ENCODE measurements at places on chromosomes 7 and 10. TPM values are rescaled to one million over a fixed set of nuclear protein-coding genes. Genes with fewer than 3 reads are reported as not detected.

DNA sequence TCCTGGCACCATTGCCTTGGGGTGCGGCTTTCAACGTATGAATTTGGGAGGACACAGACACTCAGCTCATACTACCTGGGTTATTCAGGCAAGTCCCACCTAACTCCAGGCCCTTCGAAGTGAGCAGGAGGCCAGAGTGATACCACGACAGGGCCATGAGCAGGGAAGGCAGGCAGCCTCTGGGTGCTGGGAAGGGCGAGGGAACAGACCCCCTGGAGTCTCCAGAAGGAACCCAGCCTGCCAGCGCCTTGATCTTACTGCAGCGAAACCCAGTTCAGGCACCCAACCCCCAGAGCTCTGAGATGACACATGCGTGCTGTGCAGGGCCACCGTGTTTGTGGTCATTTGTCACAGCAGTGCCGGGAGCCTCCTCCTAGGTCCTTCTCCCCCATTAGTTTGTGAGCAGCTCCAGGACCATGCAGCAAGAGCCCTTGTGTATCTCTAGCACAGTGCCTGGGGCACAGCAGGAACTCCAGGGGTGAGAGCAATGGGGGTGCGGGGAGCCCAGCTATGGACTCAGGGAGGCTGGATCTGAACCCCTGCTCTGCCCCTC, 7.7 kb upstream of the INSIG1 start:
- DNase-seq, result no peak

GRCh38 chr10:8498881-8499280, 444.4 kb downstream of the GATA3 start:
- no peak for DNase-seq

DNA sequence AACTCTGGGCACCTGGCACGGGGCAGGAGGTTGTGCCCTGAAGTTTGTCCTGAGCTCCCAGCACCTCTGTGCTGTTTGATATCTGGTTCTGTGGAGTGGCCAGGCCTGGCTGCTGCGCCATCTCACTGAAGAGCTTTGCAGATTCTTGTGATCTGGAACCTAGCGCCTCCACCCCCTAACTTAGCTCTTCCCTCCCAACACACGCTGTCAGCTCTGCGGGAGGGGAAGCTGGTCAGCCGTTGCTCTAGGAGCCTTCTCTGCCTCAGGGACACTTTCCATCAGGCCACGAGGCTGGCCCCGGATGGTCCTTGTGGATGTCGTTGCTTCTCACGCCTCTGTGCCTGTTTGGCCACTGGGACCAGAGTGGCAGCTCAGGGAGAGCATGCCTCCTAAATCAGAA, 213.2 kb downstream of the CCDC3 start:
- no peak for DNase-seq

IDI2 gene
- polyA plus RNA-seq, result not detected

CACNB2 gene
- polyA plus RNA-seq, result 0.75 TPM

RET gene
- polyA plus RNA-seq, result 6.8 TPM
